Activated CD4-positive, alpha-beta T cell treated with anti-CD3 and anti-CD28 coated beads, Interleukin-2, Interleukin-6, amounts not matched to agents 100 ng/mL and 50 ng/mL, durations not matched to agents 16 hours and 8 hours (primary cell): ENCODE measurements at places on chromosomes 1 and 21.
A peak's percentile ranks its signal among the peaks of the same experiment; 100 is the strongest.

- DNase-seq, result no peak
Measured at GRCh38 chr1:207992677-207993236, 81.8 kb upstream of the CD34 start.

GRCh38 chr1:84156210-84156621, 12.1 kb downstream of the PRKACB start:
- DNase-seq, result peak; percentile 61

- DNase-seq, result peak; percentile 19
Measured at GRCh38 chr1:218284377-218284916, 646 bp upstream of the RRP15 start.

GRCh38 chr1:154094411-154094810, 60.5 kb downstream of the NUP210L start:
- no peak for DNase-seq

- no peak for DNase-seq
Measured at GRCh38 chr1:51000651-51001050, 30.6 kb downstream of the CDKN2C start.
